ENCODE measurements at places on chromosomes 2 and 18.

DNA sequence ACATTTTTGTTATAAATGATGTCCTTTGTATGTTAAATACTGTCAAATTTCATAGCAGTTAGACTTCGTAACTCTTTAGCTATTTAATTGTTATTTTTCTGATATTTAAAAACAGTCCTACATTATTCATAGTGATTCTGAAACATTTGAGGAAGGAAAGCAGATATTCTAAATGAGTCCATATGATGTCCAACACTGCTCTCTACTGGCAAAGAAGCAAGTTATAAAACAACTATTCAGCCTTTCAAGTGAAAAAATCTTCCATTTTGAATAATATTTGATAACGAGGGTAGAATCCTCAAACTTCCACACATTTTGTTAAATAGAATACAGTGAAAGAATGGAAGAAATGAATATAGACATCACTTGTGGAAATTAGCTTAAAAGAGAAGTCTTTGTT lies 220.8 kb downstream of the GULP1 start:
- DNase-seq: no peak

- no peak for DNase-seq
These were observed 170.3 kb upstream of the MGAT5 start for GRCh38 chr2:134083548-134083947.

- no peak for DNase-seq
These were observed 76.2 kb downstream of the MAPRE2 start for GRCh38 chr18:35117372-35117771.

DNA sequence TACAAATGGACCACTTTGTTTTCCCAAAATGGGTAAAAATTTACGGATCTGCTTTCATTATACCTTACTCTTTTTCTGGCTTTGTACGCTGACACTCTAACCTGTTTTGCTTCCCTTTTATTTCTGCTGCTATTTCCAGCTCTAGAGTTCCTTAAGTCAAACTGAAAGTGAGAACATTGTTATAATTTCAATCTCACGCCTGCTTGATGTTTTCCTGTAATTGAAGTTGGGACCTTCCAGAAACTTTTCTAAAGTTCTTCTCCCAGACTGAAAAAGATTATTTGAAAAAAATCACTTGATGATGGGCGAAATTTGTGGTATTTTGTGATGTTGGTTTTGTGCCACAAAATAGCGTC lies 1.8 kb downstream of the GLS start:
- DNase-seq: no peak

GRCh38 chr2:150339282-150339681 lies 148.2 kb downstream of the RND3 start:
- DNase-seq: no peak

DNA sequence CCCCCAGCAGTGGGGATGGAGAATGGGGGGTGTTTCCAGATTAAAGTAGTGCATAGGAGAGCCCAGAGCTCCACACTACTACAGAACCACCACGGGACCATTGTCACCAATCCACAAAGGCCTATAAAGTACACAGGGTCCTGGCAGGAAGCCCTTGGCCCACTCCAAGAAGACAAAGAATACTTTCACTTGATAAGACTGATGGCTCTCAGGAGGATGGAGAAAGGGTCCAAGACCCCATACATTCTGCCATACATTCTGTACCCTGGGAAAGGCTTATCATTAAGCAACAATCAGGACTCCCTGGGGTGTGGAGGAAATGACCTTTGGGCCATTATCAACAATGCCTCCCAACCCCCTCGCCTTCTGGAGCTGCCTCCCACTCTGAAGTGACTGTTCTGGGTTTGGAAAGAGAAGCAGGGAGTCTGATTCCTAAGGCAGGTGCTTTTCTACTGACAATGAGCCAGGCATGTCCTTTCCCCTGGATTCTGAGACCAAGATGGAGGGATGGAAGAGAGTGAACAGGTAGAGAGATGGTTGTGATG lies 85.4 kb downstream of the XDH start:
- DNase-seq: no peak

GRCh38 chr18:13611142-13611600 lies 115.2 kb downstream of the FAM210A start:
- no peak for DNase-seq

DNA sequence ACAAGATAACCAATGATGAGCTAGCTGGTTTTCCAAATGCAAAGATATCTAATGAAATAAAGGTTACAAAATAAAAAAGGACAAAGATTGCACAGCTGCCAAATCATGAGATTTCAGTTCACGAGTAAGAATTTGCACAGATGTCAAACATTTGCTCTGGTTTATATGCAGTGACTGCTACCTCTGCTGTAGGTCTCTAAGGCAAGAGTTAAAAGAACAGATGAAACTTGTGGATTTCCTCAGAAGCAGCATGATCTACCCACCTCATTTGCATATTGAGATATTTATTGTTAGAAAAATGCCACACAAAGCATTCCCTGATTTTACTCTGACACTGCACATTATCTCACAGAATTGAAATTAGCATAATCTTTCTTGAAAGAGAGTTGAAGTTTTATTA lies 763.2 kb upstream of the ZEB2 start:
- DNase-seq: no peak

- DNase-seq: no peak
These were observed 306.8 kb upstream of the SKOR2 start for GRCh38 chr18:47558110-47558750.

DNA sequence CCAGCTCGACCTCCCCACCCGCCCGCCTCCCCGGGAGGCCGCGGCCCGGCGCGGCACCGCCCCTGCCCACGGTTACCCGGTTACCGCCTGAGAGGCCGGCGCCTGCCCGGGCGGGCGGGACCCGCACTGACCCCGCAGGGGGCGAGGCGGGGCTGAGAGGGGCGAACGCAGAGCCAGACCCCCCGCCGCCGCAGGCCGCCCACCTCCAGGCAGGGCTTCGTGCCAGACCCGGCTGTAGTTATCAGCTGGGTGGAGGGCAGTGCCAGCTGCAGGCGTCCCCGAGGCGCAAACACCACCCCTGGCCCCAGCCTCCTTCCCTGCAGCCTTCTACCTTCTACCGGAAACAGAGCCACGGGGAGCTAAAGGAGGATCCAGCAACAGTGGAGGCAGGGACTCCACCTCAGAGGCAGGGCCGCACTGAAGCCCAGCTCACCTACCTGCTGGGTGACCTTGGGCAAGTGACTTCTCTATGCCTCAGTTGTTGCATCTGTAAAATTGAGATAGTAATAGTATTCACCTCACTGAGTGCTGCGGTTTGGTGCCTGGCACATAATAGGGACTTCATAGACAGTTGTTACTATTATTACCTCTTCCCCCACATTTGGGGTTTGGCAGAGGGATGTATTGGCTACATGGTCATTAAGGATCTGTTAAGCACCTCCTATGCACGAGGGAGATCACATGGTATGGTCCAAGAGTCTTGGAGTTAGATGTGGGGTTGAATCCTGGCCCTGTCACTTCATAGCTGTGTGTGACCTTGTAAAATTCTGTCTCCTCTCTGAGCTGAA lies 231.6 kb upstream of the SMAD2 start:
- DNase-seq: no peak

DNA sequence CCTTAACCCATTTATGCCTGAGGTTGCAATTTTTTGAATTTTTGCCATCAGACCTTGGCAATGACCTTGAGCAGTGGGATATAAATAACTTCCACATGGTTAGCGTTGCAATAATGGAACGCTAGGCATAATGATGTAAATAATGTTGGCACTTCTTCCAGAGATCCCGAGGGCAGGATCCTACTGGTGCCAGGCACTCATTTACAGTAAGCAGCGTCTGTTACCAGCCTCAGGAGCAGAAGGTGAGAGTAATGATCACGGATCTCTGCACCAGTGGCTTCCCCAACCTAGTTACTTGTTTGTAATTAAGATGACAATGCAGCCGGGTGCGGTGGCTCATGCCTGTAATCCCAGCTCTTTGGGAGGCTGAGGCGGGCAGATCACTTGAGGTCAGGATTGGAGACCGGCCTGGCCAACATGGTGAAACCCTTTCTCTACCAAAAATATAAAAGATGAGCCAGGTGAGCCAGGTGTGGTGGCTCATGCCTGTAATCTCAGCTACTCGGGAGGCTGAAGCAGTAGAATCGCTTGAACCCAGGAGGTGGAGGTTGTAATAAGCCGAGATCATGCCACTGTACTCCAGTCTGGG lies 41.9 kb downstream of the CPO start:
- DNase-seq: no peak

DNA sequence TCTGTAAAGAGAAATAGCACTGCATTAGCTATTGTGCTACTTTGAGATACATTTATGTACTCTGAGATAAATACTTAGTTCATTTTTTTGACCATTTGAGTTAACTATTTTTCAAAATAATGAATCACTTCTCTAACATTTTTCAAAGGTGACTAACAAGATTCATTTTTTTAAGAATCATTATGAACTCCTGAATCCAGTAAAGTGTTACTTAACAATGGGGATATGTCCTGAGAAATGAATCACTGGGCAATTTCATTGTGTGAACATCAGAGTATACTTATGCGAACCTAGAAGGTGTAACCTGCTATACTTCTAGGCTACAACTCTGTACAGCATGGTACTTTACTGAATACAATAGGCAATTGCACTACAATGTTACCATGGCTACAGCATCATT lies 355.8 kb downstream of the ARL6IP6 start:
- DNase-seq: no peak

DNA sequence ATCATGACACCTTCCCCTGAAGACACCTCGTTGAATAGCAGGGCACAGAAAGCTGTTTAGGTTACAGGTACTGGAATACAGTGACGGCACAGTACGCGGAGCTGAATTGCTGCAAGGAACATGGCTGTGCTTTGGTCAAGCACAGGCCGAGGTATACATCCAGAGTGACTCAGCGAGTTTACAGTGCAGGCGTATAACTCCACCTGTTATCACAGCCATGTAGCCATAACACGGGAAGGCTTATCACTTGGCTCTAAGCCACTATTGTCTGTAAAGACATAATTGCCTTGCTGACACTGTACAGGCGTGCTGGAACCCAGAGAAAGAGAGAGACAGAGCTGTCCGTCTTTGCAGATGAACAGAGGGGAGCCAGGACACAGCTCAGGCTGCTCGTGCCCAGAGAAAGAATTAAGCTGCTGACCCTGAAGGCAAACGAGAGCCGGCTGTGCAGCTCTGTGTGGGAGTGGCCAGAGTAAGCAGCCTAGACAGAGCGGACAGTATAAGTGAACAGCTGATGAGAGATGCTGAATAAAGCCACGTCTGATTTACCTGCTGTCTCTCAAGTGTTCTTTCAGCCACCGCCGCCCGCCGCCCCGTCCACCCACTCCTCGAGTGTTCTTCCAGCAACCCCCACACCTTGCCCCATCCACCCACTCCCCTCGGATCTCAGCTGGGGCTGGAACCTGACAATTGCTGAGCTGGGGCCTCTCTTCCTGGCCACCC lies 87.3 kb upstream of the PPP1CB start:
- no peak for DNase-seq

DNA sequence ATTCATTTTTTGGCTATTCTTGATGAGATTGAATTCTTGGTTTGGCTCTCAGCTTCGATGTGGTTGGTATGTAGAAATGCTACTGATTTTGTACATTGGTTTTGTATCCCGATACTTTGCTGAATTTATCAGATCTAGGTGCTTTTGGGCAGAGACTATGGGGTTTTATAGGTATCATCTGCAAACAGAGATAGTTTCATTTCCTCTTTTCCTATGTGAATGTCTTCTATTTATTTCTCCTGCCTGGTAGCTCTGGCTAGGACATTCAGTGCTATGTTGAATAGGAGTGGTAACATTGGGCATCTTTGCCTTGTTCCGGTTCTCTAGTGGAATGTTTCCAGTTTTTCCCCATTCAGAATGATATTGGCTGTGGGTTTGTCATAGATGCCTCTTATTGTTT lies 5.5 kb upstream of the TACR1 start:
- no peak for DNase-seq

DNA sequence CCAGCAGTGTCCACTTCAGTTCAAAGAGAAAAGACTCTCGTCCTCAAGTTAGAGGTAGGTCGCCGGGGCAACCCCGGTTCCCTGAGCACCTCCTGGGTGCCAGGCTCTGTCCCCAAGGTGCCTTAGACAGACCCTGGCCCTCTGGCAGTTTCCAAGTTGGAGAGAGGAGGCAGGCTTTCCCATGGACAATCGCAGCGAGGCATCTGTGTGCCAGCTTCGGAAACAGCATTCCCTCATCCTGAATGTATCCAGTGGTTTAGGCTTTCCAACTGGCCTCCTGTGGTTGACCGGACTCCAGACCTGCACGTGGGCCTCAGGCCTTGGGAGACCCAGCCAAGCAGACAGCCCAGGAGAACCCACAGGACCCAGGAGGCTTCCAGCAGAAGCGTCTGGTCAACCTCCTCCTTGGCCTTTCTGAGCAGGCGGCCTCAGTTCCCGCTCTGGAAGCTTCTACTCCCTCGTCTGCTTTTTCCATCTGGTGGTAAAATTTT lies 70.3 kb downstream of the KCNF1 start:
- no peak for DNase-seq

DNA sequence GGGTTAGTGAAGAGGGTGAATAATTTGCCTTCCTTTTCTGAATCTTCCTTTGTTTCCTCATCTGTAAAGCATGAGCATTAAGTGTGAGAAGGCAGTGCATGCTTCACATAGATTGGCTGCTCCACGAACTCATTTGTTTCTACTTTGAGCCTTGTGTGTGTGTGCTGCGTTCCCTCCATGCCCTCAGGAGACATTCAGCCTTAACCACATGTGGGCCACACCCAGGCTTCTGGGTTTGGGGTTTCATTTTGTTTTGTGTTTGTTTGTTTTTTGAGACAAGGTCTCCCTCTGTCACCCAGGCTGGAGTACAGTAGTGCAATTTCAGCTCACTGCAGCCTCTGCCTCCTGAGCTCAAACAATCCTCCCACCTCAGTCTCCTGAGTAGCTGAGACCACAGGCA lies 843.3 kb downstream of the GALR1 start:
- DNase-seq: no peak

DNA sequence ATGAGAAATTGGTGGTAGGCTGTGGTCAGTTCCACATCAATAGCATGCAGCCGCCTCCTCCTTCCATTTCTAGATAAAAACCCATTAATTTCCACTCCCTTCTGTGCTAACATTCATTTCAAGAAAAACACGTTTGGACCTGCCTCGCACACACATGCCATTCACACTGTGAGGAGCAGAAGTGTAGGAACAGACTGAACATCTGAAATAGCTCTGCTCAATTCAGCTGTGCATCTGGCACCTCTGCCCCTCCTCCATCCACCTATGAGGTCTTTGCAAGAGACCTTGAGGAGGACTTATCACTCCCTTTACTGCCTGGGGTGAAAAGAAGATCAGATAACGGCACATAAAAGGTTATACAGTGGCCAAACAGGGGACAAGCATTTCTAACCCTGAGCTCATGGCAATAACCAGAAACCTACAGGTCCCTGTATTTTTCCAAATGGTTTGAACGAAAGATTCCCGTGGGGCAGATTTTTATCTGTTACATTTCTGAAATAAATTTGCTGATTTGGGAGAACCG lies 30.8 kb upstream of the LRP2 start:
- no peak for DNase-seq

DNA sequence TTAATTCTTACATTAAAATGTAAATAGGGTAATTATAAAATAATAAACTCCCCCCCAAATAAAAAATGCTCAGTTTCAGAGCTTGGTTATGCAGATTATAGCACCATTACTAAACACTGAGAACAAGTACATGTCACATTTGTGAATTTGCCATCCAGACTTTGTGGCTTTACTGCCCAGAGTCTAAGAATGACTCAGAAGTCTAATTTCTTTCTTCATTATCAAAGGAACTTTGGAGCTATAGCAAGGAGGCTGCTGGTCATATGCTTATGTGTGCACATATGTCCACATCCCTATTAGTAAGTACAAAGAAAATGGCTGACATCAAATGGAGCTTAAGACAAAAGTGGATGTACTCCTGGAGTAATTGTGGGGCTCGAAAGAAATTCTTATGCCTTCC lies 248.5 kb upstream of the SESTD1 start:
- DNase-seq: no peak
